ENCODE measurements at places on chromosomes 6 and 20.

DNA sequence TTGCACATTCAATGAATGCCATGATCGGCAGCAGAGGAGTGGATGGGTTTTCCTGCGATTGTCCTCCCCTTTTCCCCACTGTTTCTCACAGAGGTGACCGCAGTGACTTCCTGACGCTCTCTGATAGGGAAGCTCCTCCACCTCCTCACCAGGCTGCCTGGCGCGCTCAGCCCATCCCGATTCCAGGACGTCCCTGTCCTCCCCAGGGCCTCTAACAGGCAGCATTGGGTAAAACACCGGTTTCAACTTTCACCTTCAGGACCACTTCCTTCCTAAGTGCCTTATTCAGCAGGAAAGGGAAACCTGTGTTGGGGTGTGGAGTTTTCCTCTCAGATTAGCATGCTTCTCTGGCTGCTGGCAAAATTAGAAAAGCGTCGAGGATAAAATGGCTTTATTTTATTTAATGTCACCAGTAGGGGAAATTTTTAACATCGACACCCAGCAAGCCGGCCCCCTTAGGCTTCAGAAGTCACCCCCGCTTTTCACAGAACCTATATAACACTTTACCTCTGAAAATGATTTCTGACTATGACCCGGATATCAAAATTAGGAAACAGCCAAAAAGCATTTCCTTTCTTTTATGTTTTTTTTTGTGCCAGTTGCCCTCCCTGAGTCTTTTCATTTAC, 570.4 kb upstream of the GJE1 start:
- DNase-seq, result no peak

- peak; percentile 98 for DNase-seq
These were observed 67.3 kb downstream of the MDGA1 start for GRCh38 chr6:37630281-37630799.

DNA sequence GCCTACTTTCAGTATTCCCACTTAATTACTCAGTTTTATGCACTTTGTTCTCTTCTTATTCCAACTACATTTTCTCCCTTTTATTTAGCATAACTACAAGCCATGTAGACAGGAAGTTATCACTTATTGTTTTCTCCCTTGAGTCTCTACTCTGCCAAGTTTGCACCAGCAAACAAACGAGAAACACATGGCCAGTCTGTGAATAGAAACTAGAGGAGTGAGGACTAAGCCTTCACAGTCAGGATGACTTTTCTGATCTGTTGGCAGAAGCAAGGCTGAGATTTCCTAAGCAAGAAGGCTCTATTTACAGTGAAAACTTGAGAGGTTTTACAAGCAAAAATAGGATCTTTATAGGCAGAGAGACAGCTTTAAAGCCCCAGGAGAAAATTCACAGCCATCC, 69.8 kb upstream of the TINAG start:
- peak; percentile 73 for DNase-seq

DNA sequence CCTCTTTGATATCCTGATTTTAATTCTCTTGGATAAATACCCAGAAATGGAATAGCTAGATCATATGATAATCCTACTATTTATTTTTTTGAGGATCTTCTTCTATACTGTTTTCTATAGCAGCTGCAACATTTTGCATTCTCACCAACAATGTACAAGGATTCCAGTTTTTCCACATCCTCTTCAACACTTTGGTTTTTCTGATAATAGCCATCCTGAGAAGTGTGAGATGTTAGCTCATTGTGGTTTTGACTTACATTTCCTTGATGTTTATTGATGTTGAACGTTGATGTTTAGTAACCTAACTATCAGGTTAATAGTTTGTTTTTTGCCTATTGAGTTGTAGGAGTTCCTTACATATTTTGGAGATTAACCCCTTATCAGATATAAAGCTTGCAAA, 217.3 kb downstream of the LRFN2 start:
- DNase-seq, result no peak

- no peak for DNase-seq
These were observed 109.9 kb upstream of the MCHR2 start for GRCh38 chr6:100103931-100104330.

DNA sequence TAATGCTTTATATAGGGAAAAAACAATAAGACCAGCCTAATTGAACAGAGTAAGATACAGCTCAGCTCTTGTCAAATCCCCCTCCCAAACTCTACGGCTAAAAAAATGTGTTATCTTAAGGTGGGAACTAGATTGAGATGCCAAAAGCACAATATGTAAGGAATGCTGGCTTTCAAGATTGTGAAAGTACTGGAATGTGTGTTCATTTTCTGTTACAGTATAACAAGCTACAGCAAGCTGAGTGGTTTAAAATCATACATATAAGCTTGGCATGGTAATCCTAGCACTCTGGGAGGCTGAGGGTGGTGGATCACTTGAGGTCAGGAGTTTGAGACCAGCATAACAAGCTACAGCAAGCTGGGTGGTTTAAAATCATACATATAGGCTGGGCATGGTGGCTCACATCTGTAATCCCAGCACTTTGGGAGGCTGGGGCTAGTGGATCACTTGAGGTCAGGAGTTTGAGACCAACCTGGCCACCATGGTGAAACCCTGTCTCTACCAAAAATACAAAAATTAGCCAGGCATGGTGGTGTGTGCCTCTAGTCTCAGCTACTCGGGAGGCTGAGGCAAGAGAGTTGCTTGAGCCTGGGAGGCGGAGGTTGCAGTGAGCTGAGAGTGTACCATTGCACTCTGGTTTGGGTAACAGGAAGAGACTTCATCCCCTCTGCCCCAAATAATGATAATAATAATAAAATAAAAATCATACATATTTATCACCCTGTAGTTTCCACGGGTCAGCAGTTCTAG, 297.7 kb downstream of the DOK5 start:
- no peak for DNase-seq

DNA sequence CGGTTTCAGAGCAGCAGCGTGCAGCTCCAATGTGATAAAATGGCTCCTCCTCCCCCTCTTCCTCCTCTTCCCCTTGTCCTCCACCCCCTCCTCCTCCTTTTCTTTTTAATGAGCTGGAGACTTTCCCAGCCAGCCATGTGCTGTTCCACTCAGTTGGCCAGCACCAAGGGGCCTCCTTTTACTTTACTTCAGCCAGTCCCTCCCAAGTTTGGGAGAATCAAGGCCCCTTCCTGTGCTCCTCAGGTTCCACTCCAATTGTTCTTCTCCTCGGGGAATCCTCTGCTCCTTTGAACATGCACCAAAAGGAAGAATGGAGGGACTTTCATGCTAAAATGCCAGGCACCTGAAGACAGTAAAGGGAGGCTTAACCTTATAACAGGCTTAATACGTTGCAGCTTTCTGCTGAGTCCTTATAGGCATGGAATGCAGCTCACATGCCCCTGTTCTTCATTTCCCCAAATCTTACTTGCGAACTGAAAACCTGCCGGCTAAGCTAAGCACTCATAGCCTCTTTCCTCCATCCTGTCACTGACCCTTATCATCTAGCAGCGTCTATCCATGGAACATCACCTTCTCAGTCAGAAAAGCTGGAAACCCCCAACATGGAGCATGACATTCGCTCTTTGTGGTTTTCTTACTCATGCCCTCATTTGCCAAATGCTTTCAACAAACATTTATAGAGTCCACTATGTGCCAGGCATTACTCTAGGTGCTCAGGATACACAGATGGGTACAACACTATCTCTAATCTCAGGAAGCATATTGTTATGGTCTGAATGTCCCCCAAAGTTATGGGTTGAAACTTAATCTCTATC, 170.6 kb downstream of the PHACTR1 start:
- no peak for DNase-seq

- DNase-seq, result no peak
These were observed 27.3 kb upstream of the RPP40 start for GRCh38 chr6:5031150-5031549.

DNA sequence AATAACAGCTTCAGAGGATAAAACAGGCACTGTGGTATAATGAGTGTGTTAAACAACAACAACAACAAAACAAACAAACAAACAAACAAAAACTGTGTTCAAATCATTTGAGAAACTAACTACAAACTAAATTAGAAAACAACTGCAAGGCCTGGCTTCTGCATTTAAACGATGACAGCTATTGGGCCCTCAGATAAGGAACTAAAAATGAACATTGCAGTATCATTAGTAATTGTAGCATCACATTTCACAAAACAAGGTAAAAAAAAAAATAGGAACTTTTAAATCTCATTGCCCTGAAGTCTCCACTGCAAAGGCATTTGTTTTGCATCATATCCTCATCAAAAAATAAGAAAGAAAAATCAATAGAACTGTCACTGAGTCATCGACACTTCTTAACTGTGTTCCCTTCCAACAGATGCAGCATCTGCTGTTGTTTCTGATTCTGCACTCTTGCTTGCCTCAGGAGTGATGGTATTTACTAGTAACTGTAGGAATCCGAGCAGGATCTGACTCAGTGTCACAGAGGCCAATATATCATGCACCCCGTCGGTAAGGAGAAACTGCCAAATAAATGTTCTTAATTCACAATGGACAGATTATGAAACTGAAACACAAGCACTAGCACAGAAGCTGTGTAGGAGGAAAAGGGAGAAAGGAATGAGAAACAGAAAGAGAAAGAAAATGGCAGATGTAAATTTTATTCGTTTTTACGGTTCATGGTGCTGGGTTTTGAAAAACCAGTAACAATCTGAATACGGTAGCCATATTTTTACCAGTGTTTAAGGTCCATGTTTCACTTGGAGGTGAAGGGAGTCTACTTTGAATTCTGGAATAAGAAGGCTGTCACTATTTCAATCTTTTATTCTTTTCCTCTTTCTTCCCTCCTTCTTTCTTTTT, 365.7 kb upstream of the EPHA7 start:
- DNase-seq, result no peak

- no peak for DNase-seq
These were observed 56.8 kb downstream of the PHACTR3 start for GRCh38 chr20:59661153-59661552.

DNA sequence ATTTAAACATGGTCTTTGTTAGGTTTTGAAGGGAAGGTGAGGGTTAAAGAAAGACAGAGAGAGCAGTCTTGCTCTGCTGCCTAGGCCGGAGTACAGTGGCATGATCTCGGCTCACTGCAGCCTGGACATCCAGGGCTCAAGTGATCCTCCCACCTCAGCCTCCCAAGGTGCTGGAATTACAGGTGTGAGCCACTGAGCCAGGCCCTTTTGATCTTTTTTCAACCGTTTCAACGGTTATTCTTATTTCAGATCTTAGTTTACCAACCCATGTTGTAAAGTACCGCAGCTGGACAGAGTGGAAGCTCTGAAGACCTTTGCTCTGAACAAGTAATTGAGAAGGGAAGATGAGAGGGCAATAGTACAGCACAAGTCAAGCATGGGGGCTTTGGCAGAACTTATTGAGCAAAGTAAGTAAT, 1.2 kb upstream of the SRPK1 start:
- no peak for DNase-seq

GRCh38 chr6:68756454-68757375, 121.6 kb downstream of the ADGRB3 start:
- no peak for DNase-seq

- DNase-seq, result no peak
These were observed 24.6 kb downstream of the DSTN start for GRCh38 chr20:17594443-17594842.

GRCh38 chr6:65416621-65417020, 290.4 kb downstream of the EYS start:
- no peak for DNase-seq

DNA sequence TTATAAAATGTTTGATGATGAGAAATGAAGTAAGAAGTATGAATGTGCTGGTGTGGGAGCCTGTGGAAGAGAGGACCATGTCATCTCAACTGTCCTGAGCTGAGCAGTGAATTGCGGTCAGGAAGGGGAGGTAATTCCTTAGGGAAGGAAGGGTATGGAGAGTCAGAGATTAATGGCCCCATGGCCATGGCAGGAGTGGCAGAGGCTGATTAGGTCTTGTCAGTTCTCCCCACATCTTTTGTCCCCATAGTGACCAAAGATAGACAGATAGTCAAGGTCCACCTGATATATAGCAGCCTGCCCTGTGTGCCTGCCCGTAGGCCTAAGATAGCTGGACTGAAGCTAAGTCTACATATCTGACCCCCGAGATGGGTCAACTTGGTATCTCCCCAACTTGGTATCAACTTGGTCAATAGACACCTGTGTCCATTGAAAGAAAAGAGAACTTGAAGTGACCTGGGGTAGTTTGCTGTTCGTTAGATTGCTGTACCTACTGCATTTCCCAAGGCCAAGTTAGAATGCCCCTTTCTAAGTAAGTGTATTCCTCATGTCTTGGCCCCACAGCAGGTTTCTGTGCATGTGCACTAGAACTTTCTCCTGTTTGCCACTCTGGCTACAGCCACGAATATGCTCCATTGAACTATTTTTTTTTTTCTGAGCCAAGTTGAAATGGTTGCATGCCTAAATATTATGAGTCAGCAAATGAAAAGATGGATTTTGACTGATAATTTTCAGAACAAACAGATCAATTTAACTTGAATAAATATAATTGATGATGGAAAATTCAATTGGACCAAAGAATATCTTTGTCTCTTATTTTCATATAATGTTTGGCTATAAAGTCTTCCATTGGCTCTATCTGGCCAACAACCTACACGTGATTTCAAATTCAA, 143.4 kb downstream of the ISM1 start:
- no peak for DNase-seq

GRCh38 chr6:159169193-159169555, at the start of gene FNDC1:
Gene FNDC1 (plus strand): TSS chr6:159169400. CDS start chr6:159169597, 197 bp downstream.
- no peak for DNase-seq

GRCh38 chr20:32484225-32484957, 100.7 kb downstream of the NOL4L start:
- no peak for DNase-seq

DNA sequence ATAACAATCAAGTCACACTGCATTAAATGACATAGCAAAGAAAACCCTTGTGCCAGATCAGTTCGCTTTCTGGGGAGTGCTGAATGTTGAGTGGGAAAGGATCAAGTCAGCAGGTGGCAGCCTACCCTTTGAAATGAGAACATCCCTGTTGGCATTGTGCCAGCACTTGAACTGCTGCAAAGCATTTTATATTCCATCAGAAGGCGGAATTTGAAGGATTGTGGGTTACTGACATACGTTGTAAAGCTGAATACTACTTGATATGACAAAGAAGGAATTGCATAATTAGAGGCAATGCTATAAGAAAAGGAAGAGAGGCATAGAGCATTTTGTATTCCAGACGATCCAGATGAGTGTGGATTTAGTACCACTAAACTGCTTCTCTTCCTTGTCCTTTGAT, 26.5 kb downstream of the BCKDHB start:
- no peak for DNase-seq

DNA sequence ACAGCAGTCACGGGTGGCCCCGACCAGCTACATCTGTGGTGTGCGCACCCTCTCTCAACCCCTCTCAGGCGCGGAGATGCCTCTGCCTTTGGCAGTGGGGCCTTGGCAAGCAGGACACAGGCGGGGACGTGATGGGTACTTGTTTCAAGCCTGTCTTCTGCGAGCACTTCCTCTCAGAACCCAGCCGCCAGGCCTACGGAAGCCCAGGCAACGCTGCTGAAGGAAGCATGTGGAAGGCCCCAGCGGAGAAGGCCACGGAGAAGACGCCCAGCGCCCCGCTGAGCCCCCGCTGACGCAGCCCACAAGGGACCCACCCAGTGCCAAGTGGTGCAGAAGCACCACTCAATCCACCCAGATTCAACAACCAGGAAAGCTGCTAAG, 13.0 kb downstream of the SERPINB6 start:
- no peak for DNase-seq

- DNase-seq, result no peak
These were observed 95.2 kb downstream of the EDN1 start for GRCh38 chr6:12385316-12385715.

GRCh38 chr6:12927746-12928145, 211.2 kb downstream of the PHACTR1 start:
- no peak for DNase-seq
